ENCODE measurements at places on chromosomes 7 and 10.
A peak's percentile ranks its signal among the peaks of the same experiment; 100 is the strongest.

DNA sequence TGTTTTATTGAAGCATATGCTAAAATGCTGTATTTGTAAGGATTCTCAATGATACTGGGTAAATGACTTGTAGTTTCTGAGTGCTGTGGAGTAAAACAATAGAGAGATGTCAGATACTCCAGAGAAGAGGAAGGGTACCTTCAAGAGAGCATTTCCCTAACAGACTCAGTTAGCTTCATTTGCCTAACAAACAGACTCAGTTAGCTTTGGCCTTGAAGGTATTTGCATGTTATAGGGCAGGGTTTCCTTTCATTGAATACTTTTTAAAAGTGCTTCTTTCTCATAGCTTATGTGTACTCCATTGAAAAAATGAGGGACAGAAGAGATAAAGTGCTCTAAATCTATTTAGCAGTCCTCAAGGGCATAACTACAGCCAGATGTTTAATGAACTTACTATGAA is 101.8 kb downstream of the CHN2 start:
- no peak for DNase-seq

DNA sequence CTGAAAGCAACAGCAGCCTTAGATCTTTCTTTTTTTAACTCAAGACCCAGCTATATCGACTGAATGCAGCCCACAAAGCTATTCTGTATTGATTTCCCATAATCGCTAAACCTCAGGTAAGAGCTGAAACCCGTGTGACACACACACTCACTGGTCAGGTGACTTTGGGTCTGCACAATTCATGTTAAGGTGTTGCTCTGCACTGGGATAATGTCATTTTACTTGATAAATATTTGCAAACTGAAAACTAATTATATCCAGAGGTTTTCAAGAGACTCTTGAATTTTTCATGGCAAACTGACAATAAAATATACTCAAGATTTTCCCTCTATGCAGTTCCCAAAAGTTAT is 33.1 kb downstream of the SCRN1 start:
- DNase-seq = no peak

DNA sequence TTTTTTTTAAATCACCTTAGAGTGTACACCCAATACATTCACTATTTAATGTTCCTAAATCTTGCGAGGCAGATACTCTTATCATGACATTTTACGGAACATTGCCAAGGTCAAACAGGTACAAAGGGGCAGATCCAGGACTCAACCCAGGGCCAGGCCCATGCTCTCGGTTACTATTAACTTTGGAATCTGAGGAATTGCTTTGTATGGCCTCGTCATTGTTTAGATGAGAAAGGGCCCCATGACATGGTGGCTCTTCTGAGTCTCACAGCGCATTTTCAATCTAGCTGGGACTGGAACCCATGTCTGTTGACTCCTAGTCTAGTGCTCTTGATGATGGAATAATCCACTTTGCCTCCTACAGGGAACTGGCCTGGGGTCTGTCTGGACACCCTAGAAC is 59.1 kb downstream of the GATA3 start:
- DNase-seq = no peak

GRCh38 chr7:81924494-81924893 is 154.6 kb upstream of the HGF start:
- no peak for DNase-seq

DNA sequence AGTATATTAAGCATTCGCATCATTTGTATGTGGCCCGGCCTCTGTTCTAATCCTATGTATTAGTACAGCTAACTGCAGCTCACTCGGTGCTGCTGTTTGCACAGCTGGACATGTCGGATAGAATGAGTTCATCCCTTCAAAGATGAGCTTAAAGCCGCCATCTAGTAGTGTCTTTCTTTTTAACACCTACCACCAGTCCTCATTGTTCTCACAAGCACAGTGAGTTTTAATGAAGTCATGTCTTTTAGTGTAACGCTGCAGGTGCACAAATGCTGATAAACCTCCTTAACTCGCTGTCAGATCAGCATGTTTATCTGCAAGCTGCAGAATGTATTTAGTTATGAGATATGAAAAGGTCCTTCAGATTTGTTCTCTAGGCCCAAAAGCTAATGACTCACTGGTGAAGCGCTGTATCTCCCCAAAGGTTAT is 247.5 kb downstream of the MTERF1 start:
- DNase-seq = no peak

DNA sequence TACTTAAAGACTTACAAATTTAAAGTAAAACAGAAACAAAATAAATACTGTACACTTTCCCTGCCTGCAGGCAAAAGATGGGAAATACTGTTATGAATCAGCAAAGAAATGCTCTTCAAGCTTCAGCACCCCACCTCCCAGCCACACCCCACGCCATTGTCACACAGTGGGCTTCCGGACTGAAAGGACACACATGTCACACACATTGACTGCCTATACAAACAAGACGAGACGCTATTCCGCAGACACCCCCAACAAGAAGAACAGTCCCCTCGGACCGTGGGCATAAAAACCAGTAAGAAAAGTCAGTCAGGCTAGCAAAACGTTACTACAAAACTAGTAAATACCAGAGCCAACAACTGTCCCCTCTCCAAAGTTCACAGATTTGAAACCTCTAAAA is 22.2 kb upstream of the PARP12 start:
- no peak for DNase-seq

DNA sequence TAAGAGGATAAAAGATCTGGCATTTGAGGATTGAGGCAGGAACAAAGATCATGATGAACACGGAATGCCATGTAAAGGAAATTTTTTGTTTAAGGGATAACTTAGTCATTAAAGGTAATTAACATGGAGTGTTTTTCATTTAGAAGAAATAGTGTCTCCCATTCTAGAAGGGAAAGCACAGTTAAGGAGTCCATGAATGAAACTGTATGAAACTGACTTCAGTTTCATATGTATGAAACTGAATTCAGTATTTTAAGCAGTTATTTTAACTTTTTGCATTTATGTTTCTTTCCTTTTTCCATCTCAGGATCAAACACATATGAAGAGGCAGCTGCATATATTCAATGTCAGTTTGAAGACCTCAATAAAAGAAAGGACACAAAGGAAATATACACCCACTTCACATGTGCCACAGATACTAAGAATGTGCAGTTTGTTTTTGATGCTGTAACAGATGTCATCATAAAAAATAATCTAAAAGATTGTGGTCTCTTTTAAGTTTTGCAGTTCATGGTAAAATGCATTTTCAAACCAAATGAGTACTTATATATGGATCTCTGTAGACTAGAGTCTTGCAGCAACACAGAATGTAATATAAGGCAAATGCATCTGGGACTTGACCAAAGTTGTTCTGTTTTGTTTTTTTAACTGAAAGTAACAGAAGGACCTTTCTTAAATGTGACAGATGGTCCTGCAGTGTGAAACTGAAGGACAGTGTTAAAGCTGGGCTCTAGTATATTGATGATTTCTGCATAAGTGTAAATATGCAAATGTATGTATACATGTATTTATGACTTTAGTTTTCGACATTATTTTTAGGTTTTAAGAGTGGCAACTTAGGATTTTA is 82.6 kb downstream of the GNAI1 start:
- DNase-seq = no peak

GRCh38 chr10:63313066-63313717 is 152.6 kb downstream of the JMJD1C start:
- no peak for DNase-seq

DNA sequence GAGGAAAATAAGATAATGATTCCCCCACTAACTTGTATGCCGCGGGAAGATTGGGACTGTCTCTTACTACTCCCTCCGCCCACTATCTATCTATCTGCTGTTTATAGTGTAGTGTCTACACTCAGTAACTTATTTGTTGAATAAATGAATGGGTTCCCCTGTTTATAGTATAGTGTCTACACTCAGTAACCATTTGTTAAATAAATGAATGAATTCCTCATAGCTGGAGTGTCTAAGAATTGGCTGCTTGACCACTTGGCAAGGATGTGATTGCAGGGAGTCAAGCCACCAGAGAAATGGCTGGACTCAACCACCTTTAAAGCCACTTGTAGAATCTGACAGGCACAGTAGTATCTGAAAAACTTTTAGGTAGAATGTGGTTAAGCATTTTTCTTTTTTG is 147.1 kb downstream of the TRIL start:
- no peak for DNase-seq

- DNase-seq = peak; percentile 73
These were observed 4.2 kb upstream of the CCNY start for GRCh38 chr10:35331894-35332640.

GRCh38 chr10:70461397-70462348 is 16.9 kb upstream of the PALD1 start:
- peak; percentile 80 for DNase-seq

GRCh38 chr10:114402233-114402632 is 2.1 kb downstream of the AFAP1L2 start:
- no peak for DNase-seq

DNA sequence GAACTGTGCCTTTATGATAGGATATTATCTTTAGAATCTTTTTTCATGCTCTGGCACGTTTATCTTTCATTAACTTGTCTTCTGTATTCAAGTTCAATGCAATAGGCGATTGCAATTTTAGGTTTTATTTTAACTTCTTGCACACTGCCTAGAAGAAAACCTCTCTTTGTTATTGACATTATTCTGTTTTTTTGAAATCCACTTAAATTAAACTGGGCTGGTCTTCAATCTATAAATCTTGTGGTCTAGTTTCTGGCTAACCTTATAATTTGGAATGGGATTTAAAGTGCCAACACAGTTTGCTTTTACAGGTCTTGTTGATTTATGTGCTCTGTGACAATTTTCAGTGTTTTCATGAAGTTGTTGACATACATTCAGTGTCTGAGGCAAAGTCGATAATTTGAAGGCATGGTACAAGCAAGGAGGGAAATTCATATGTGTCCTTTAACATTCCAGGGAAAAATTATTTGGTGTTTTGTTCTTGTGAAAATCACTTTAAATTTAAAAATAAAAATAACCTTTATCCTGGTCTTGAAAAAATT is 240.9 kb downstream of the KIAA1217 start:
- DNase-seq = no peak

- DNase-seq = no peak
These were observed 64.6 kb downstream of the UNCX start for GRCh38 chr7:1297017-1297960.

GRCh38 chr10:127450644-127451043 is 98.5 kb upstream of the NPS start:
- DNase-seq = no peak

DNA sequence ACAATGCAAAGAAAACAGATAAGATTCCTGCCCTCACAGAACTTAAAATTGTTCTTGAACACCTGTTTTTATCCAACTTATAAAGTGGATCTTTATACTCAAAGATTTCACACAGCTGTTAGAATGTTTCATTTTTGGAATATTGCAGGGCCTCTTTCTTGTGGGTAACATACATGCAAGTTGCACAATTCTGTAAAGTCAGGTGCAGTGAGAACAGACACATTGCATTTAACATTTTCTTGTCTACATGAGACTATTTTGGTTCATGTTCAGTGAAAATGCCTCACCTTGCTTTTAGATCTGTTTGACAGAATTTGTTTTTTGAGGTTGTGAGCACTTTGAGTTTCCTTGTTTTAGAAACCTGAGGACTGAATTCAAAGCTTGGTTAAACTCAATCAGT is 707.8 kb downstream of the SUGCT start:
- no peak for DNase-seq

DNA sequence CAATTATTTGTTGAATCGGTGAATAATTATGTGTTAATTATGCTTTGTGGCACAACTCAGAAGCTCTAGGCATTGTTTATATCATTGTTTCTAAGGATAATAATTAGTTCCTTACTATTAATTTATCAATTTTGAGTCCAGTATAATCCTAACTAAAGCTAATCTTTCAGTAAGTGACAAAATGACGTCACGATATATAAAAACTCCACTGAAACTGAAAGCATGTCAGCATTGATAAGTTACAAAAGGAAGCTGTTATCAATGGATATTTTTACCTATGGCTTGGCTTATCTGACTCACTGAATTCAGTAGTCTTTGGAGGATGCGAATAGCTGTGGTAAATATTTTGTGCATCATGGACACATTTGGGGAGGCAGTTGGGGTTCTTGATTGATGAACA is 793.1 kb downstream of the NXPH1 start:
- DNase-seq = no peak

DNA sequence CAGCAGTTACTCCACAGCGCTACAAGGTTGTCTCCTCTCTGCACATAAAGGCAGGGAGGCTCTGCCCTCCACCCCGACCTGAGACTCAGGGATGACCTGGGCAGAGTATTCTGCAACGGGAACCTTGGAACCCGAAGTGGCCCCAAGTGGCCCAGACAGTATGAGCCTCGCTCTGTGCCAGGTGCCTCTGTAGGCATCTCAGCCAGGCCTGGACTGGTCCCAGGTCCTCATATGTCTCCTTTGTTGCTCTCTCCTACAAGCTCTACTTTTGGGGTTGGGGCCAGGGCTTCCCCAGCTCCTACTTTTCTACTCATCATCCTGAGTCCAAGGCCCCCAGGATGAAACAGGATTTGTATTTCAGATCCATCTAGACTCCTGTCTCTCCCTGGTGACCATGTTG is 241.5 kb upstream of the PRSS1 start:
- DNase-seq = no peak

GRCh38 chr7:158452331-158452730 is 135.3 kb downstream of the PTPRN2 start:
- DNase-seq = no peak

GRCh38 chr10:103663802-103664201 is 170.3 kb downstream of the NEURL1 start:
- DNase-seq = peak; percentile 89

DNA sequence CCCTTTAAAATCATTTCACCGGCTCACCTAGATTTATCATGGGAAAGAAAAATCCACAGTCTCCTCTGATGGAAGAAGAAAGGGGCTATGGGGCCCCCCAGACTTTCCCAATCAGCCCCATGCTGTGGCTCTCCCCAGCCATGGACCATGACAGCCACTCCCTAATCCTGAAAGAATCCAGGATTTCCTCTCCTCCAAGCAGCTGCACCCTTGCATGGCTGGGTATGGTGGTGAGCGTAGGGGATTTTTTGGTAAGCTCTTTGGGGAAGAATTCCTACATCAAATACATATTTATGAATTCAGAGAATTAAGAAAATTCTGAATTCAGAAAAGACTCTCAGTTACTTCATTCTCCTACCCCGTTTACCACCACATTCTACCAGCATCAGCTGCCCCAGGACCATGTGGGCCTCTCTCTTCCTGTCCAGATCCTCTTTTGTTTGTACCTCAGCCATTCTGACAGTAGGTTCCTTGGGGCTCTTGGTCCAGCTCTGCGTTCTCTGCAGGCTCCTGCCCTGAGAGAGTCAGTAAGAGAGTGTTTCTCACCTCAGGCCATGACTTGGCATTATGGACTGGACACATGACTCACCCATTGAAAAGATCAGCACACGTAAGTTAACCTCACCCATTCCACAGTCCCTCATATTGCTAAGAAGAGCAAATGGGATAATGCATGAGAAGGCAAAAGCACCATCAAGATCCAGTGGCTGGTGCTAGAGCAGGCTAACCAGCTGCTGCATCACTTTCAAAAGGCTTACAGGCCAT is 337.8 kb downstream of the ELMO1 start:
- DNase-seq = no peak

DNA sequence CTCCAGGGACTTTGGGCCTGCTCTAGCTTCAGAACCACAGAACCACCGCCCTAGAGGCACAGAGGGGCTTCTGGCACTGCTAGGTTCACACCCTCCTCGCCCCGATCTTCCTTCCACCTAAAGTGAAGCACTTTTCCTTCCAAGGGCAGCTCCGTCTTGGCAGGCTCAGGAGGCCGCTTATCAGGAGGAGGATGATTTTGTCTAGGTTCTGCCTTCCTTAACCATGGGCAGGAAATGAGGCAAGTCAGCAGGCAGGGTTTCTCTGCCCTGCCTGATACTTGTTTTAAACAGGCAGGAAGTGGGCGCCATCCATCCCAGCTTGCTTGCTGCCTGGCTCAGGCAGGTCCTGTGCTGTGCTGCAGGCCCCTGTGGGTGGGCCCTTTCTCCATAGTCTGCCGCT is 8.3 kb upstream of the ATP6V0E2 start:
- no peak for DNase-seq

GRCh38 chr7:33062023-33062781 is at the start of gene NT5C3A:
Gene NT5C3A (minus strand): TSS chr7:33062776. CDS start chr7:33062705, 71 bp downstream.
- peak; percentile 72 for DNase-seq
